ENCODE measurements at places on chromosomes 2 and 18.

DNA sequence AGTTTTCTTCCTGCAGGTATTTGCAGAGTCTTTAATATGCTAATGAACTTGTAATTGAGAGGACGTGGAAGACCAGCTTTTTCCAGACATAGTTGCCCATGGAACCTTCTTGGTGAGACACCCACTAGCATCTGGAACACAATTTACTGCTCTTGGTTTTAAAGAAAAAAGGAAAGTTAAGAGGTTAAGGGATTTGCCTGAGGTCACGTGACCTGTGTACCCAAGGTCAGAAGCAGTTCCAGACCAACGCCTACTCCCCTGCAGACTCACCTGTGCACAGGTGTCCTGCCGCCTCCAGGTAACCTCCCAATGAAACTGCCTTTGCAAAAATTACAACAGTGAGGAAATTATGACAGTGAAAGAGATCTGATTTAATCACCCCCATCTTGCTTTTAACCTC lies 172.7 kb downstream of the ANAPC1 start:
- no peak for DNase-seq

DNA sequence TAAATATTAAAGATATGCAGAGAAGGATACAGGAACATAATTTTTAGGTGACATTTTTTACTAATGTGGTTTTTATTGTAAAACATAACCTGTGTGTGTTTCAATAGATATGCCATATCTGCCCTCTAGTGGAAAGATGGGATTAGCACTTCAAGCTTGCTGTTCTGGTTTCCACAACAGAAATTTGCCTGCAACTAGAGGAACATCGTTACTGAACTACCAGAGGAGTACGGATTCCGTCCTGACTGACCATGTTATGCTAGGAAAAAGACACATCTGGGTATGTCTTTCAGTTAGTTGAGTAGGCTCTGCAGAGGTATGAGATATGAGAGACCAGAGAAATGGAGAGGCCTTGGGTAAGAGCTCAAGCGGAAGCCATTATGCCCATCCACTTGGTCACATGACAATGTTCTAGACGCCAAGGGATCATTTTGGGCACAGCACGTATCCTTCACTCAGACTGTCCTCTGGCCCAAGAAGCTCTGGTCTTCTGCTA lies 104.9 kb downstream of the MBD2 start:
- DNase-seq: no peak

DNA sequence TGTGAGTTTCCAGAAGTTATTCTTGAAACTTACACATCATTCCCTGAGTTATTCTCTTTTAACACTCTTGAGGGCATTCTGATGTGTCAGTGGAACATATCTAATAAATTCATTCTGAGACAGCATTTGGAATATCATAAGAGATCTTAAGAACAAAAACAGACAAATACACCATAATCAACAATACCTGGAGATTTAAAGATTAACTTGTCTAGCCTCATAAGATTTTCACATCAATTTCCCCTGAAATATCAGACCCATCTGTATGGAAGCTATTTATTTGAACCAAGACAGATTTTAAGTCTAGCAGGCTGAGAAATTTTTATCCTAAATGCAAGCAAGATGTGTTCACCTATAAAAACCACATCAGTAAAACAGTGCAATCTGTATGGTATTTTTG lies 181.6 kb downstream of the NYAP2 start:
- DNase-seq: no peak

GRCh38 chr2:32246911-32247310 lies 17.8 kb downstream of the NLRC4 start:
- DNase-seq: no peak

DNA sequence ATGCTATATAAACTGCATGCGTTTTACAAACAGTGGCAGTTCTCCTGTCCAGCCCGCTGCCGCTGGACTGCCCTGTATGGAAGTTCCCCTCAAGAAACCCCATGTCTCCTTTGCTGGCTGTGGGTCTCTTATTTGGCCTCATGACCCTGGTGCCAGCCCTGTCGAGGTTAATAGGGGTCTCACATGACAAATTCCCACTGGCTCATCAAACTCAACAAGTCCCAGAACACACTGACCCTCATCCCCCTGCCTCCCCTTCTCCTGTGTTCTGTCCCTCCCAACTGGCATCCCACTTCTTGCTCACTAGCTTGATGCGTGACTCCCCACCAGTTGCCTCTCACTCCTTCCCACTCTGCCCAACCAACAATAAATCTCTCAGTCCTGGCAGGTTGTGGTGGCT lies 137.6 kb upstream of the HS6ST1 start:
- DNase-seq: no peak

DNA sequence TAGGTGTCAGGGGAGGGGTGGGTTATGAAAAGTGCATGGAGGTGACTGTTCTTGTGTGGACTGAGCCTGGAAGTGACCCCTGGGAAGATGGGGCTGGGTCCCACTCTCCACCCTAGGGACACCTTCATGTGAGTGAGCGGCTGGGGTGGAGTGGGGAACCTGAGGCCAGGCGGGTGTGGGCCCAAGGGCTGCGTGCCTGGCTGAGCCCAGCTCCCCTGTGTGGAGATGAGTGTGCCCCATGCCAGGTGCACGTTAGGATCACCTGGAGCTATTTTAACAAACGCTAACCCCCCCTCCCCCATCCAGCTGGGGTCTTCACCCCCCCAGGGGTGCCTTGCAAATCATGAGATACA lies 26.5 kb downstream of the ZAP70 start:
- DNase-seq: no peak

DNA sequence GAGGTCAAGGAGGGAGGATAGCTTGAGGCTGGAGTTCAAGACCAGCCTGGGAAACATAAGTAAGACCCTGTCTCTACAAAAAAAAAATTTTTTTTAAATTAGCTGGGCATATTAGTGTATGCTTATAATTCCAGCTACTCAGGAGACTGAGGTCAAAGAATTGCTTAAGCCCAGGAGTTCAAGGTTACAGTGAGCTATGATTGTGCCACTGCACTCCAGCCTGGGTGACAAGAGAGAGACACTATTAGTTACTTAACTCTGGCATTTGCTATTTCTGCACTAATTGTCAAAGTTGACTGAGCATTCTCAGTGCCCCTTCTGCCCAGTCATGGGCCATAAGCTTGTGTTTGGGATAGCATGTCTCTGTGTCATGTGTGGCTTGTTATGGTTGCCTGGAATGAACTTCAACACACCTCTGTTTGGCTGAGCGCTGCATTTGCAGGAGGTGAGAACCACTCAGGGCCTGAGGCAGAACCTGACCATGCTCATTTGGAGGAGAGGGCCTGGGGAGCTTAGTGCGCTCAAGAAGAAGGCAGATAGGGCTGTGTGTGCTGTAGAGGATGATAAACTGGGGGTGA lies 77.7 kb downstream of the SH3RF3 start:
- no peak for DNase-seq

Measured in activated T-helper 1 cell treated with anti-CD3 and anti-CD28 coated beads, Interleukin-2, amount 50 U/mL, for 16 hours (primary cell).